ENCODE measurements at places on chromosomes 7 and 10. TPM values are rescaled to one million over a fixed set of nuclear protein-coding genes. Genes with fewer than 3 reads are reported as not detected.

The LRGUK gene
- 0.19 TPM for polyA plus RNA-seq

The RAB18 gene
- 57.9 TPM for polyA plus RNA-seq

The LAMB1 gene
- polyA plus RNA-seq, result 140 TPM

The UCMA gene
- polyA plus RNA-seq, result not detected

All from kidney (tissue), 22 donors.